ENCODE measurements at places on chromosomes 6 and 20.
A peak's percentile ranks its signal among the peaks of the same experiment; 100 is the strongest.

- DNase-seq: peak; percentile 20
These were observed at the start of gene RNF217 for GRCh38 chr6:124961777-124962638. TSS of gene RNF217 (plus strand) at chr6:124962437. CDS start at chr6:124962545, 108 bp downstream.

- no peak for DNase-seq
These were observed 22.9 kb downstream of the SAYSD1 start for GRCh38 chr6:39092124-39092523.

- DNase-seq: no peak
These were observed 463.4 kb downstream of the TFAP2B start for GRCh38 chr6:51282026-51282425.

GRCh38 chr6:33988121-33989015 is 157.5 kb downstream of the GRM4 start:
- no peak for DNase-seq

DNA sequence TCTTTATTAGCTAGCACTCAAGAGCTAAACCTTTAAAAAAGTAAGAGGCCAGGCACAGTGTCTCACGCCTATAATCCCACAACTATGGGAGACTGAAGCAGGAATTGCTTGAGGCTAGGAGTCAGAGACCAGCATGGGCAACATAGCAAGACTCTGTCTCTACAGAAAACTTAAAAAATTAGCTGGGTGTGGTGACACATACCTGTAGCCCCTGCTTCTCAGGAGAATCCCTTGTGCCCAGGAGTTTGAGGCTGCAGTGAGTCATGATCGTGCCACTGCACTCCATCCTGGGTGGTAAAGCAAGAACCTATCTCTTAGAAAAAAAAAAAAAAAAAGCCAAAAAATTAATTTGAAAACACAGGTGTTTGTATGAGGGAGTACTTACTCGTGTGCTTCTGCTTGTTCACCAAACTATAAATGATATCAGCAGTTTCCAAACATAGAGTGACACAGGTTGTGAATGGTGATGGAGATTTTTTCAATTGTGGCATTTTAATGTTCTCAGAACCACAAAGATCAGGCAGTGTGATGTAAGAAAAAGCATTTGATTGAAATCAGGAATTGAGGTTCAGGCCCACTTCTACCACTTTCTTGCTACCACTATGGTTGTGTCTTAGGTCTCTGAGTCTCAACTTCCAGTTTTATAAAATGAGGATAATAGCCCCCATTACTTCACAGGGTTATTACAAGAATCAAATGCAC is 104.9 kb downstream of the FOXO3 start:
- peak; percentile 60 for DNase-seq

GRCh38 chr20:14062786-14063185 is 67.5 kb downstream of the MACROD2 start:
- no peak for DNase-seq

GRCh38 chr20:50930976-50931305 is 296 bp downstream of the ADNP start:
- no peak for DNase-seq

GRCh38 chr6:123091091-123091895 is 95.3 kb downstream of the CLVS2 start:
- DNase-seq: no peak

Data from activated CD4-positive, alpha-beta T cell treated with anti-CD3 and anti-CD28 coated beads, Interleukin-10, Interleukin-2, amounts not matched to agents 100 ng/mL and 50 ng/mL, durations not matched to agents 16 hours and 8 hours (primary cell).